ENCODE measurements at places on chromosomes 13 and 19. TPM values are rescaled to one million over a fixed set of nuclear protein-coding genes. Genes with fewer than 3 reads are reported as not detected.

- H3K27me3 ChIP-seq: peaks cover 7% of the 10 kb centered on the region
- H3K27ac ChIP-seq: no peak overlapping the region
- no peak for DNase-seq
- peaks cover 6% of the 10 kb centered on the region for H3K36me3 ChIP-seq
These were observed 2.1 kb downstream of the TNFSF9 start for GRCh38 chr19:6533000-6533328.

DNA sequence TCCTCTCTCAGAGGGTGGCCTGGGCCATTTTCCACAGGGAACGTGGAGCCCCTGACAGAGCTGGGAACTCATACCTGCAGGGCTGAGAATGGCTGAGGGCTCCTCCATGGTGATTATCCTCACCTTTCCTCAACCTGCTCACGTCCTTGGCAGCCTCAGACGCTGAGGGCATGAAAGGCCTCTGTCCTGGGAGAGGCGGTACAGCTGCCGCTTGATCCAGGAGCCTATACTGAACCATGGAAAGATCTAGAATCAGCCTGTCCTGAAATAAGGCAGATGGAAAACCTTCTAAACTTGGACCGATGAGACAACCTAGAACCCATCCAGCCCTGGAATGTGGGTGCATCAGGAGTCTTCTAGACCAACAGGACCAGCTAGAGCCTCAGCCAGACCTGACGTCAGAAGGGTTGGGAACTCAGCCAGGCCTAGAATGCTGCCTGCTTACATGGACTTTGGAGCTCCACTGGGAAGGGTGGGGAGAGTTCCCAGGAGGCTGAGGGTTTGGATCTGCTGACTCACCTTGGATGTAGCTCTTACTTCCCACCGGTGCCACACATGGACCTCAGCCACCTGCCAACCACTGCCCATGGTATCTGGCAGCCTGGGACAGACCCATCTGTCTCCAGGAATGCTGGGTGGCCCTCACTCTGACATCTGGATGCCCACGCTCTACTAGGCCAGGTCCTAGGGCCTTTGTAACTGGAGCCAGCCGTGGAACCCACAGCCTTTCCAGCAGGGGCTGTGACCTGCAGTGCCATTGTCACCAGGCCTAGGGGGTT, 7.5 kb downstream of the KCTD15 start:
- H3K4me3 ChIP-seq: no peak overlapping the region
- DNase-seq: no peak
- no peak overlapping the region for H3K27ac ChIP-seq

- H3K36me3 ChIP-seq: no peaks in the 10 kb centered on the region
- no peak overlapping the region for H3K4me3 ChIP-seq
- H3K27me3 ChIP-seq: no peaks in the 10 kb centered on the region
- no peak for DNase-seq
These were observed 6.7 kb upstream of the JUND start for GRCh38 chr19:18287836-18288772.

- H3K27ac ChIP-seq: no peak overlapping the region
- no peaks in the 10 kb centered on the region for H3K4me1 ChIP-seq
- no peak overlapping the region for H3K4me3 ChIP-seq
- H3K27me3 ChIP-seq: peaks cover 3% of the 10 kb centered on the region
- H3K36me3 ChIP-seq: no peaks in the 10 kb centered on the region
- DNase-seq: no peak
These were observed 45.6 kb upstream of the MTIF3 start for GRCh38 chr13:27496006-27496405.

DNA sequence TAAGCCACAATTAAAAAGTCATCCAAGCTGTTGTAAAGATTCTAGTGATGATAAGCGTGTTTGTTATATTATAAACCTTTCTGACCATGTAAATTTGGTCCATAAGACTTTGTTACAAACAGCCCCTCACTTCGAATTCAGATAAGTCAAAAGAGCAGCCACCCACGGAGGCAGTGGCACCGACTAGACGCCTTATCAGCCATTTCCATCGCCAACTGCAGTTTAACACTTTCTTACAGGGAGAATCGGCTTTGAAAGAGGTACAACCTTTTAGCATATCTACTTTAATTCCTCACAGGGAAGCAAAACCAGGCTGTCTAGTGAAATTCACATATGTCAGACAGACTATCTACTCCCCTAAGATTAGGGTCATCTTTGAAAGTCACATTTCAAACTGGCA, 47.5 kb downstream of the SOX21 start:
- DNase-seq: no peak
- no peak overlapping the region for H3K27ac ChIP-seq
- H3K4me3 ChIP-seq: no peak overlapping the region
- peaks cover 29% of the 10 kb centered on the region for H3K27me3 ChIP-seq
- H3K36me3 ChIP-seq: no peaks in the 10 kb centered on the region
- H3K4me1 ChIP-seq: no peaks in the 10 kb centered on the region

- DNase-seq: no peak
- H3K4me1 ChIP-seq: peaks cover 18% of the 10 kb centered on the region
- H3K4me3 ChIP-seq: no peak overlapping the region
- peaks cover 2% of the 10 kb centered on the region for H3K27me3 ChIP-seq
- no peaks in the 10 kb centered on the region for H3K36me3 ChIP-seq
These were observed 40.9 kb downstream of the GJA3 start for GRCh38 chr13:20119960-20120359.

- peaks cover 3% of the 10 kb centered on the region for H3K36me3 ChIP-seq
- DNase-seq: no peak
- H3K27me3 ChIP-seq: no peaks in the 10 kb centered on the region
- H3K4me1 ChIP-seq: peaks cover 23% of the 10 kb centered on the region
These were observed 22.3 kb upstream of the CSNK1A1L start for GRCh38 chr13:37127691-37128241.

DNA sequence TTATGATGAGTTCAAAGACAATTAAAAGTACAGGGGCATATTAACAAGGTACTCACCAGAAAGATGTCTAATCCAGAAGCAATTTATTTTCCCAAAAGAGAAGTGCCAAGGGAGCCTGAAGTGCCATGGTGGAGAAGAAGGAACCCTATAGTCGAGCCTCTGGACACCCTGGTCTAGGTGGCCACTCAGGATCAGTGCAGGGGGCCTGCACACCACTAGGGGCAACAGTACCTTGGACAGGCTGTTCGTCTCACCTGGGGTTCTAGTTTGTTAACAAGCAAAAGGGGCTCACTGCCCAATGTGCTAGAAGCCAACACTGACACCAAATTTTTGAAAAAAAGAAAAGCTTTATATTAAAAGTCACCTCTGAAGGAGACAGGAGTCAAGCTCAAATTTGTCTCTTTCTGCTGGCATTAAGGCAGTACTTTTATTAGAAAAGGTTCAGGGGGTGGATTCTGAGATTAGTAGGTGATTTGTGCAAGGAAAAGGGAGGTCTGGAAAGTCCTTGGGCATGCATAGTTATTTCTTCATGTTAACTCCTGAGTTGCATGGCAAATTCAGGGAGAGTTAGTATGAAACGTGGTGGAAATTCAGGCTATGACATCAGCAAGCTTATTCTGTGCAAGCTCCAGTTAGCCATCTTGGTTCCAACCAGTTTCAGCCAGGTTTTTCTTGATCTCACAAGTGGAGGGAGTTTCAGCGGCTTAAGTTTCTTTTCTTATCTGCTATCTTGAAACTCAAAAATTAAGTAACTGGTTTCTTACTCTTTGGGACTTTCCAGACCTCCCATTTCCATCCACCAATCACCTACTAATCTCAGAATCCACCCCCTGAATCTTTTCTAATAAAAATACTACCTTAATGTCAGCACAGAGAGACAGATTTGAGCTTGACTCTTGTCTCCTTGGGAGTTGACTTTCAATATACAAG, 884 bp upstream of the CBY2 start:
- no peaks in the 10 kb centered on the region for H3K4me1 ChIP-seq
- no peak overlapping the region for H3K4me3 ChIP-seq
- H3K27ac ChIP-seq: no peak overlapping the region
- DNase-seq: no peak
- H3K36me3 ChIP-seq: no peaks in the 10 kb centered on the region
- H3K27me3 ChIP-seq: peaks cover 21% of the 10 kb centered on the region

DNA sequence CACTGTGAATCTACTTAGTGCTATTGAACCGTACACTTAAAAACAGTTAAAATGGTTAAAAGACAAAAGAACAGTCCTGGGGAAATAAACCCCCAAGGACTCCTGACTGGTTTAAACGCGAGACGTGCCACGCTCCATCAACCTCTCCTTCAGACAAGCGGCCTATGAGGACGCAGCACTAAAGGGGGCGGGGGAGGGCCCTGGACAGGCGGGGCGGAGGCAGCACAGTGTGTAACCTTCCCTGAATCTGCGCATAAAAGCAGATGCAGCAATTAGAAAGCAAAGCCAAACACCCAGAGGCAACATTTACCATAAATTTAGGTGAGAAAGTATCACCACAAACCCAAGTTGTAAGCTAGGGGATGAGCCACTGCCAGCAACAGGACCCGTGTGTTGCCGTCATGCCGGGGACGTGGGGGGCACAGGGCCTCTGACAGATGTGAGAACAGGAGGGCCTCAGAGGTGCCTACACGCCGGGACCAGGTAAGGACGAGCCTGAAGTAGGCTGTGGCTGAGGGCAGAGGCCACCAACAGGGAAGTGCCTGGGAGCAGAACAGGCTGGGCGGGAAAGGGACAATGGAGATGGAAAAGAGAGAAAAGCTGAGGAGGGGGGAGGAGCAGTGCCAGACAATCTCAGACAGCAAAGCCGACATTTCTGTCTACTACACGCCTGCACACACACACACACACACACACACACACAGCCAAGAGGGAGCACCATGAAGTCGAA, 15.3 kb upstream of the ADPRHL1 start:
- H3K27me3 ChIP-seq: no peaks in the 10 kb centered on the region
- no peak for DNase-seq
- H3K27ac ChIP-seq: no peak overlapping the region
- H3K4me1 ChIP-seq: peaks cover 3% of the 10 kb centered on the region

DNA sequence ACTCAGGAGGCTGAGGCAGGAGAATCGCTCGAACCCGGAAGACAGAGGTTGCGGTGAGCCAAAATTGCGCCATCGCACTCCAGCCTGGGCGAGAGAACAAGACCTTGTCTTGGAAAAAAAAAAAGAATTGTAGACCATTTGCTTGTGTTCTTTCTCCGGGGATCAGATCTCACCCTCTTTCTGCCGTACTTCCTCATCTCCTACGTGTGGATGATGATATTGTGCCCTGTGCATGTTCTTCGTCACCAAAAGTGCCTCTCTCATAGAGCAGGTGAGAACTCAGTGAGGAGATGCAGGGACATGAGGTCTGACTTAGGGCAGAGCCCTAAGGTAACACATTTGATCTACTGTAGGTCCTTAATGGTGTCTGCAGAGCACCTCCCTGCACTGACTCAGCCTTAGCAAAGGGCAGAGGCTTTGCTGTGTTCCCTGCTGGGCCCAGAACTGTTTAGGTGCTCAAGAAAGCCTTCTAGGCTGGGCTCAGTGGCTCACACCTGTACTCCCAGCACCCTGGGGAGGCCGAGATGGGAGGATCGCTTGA, 1.3 kb downstream of the APOC2 start:
- no peaks in the 10 kb centered on the region for H3K27me3 ChIP-seq
- no peaks in the 10 kb centered on the region for H3K36me3 ChIP-seq
- no peak overlapping the region for H3K27ac ChIP-seq
- H3K4me1 ChIP-seq: peaks cover 8% of the 10 kb centered on the region
- no peak for DNase-seq

GRCh38 chr19:4639531-4640246, 373 bp downstream of the TNFAIP8L1 start:
- no peaks in the 10 kb centered on the region for H3K36me3 ChIP-seq
- peaks cover 16% of the 10 kb centered on the region for H3K4me1 ChIP-seq

- DNase-seq: no peak
- no peak overlapping the region for H3K27ac ChIP-seq
- H3K4me3 ChIP-seq: no peak overlapping the region
These were observed 59.9 kb downstream of the LIG4 start for GRCh38 chr13:108155185-108156106.

DNA sequence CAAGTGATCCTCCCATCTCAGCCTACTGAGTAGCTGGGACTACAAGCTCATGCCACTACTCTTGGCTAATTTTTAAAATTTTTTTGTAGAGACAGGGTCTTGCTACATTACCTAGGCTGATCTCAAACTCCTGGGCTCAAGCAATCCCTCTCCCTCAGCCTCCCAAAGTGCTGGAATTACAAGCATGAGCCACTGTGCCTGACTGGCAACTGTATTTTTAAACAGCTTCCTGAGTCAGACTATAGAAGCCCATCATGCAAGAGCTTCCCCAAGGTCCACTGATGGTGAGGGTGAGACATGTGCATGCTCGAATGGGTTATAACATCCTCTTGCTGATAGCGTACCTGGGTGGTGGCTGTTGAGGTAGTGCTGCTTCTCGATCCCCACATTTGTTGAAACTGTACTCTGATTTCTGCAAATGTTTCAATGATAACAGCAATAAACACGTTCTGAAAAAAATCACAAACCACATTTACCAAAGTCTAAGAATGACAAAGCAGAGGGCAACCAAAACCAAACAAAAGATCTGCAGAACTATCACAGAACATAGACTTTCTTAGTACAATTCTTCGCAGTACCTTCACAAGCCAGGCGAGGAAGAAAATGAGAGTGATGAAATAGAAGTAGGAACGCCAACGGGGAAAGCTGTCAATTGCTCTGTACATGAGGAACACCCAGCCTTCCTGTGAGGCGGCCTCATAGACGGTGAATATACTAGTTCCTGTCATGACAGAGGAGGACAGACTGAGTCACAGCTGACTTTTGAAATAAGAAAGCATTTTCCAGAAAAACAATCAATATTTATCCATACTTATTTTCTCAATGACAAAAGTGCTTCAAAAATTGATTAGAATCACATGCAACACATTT, 124.4 kb downstream of the NALCN start:
- DNase-seq: no peak
- peaks cover 19% of the 10 kb centered on the region for H3K36me3 ChIP-seq
- H3K27ac ChIP-seq: peak overlapping the region; percentile 72
- H3K4me3 ChIP-seq: no peak overlapping the region
- H3K27me3 ChIP-seq: no peaks in the 10 kb centered on the region

- H3K4me1 ChIP-seq: peaks cover 11% of the 10 kb centered on the region
- no peak overlapping the region for H3K27ac ChIP-seq
- H3K27me3 ChIP-seq: peaks cover 3% of the 10 kb centered on the region
- H3K36me3 ChIP-seq: no peaks in the 10 kb centered on the region
These were observed 345.9 kb downstream of the DNAJC15 start for GRCh38 chr13:43369319-43369718.

Gene OR10H1
- total RNA-seq: not detected

Gene GJB6
- not detected for total RNA-seq

Gene ZNF256
- 5.1 TPM for total RNA-seq

Gene ZNF460
- total RNA-seq: 81.4 TPM

Gene CYP4F12
- not detected for total RNA-seq

Gene APOE
- 47.1 TPM for total RNA-seq

Gene MUC16
- total RNA-seq: not detected

Gene TYROBP
- not detected for total RNA-seq

Gene LGALS7B
- not detected for total RNA-seq
